ENCODE measurements at places on chromosomes 1 and 21.

GRCh38 chr1:12544357-12544756 is 73.7 kb downstream of the DHRS3 start:
- DNase-seq = no peak

DNA sequence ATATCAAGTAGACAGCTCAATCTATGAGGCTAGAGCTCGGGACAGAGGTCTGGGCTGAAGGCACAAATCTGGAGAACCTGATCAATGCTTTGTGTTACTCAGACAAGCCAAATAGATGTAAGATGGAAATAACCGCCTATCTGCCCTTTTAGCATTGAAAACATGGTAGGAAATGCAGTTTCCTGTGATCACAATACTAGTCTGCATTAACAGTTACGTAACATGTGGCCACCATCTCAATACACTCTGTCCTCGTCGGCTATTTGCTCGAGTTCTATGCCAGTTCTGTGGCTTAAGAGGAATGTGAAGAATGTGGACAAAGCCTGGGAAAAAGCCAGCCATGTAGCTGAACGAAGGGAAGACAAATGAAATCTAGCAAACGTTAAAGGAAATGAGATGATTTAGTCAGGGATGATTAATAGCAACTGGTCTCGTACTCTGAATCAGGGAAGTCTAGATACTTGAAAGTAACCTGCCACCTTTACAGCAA is 73.3 kb downstream of the HSF2BP start:
- DNase-seq = peak; percentile 90

- no peak for DNase-seq
These were observed 290.4 kb upstream of the POU3F1 start for GRCh38 chr1:38336961-38337360.

DNA sequence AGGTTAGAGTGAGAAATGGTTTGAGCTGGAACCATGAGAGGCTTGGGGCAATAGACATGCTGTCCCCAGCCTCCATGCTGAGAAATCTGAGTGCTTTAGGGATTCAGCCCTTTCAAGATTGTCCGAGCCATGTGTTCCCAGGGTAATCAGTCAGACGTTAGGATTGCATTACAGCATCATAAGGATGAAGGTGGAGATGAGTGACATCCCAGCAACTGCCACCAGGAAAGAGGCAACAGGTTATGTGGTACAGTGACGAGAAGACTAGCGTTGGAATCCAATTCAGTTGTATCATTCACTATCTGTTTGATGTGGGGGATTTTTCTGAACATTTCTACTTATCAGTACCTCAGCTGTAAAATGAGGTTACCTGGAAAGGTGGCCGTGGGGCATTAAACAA is 1.7 kb downstream of the CAMK1G start:
- no peak for DNase-seq

- DNase-seq = no peak
These were observed 35.6 kb upstream of the C21orf91 start for GRCh38 chr21:17854745-17855144.

DNA sequence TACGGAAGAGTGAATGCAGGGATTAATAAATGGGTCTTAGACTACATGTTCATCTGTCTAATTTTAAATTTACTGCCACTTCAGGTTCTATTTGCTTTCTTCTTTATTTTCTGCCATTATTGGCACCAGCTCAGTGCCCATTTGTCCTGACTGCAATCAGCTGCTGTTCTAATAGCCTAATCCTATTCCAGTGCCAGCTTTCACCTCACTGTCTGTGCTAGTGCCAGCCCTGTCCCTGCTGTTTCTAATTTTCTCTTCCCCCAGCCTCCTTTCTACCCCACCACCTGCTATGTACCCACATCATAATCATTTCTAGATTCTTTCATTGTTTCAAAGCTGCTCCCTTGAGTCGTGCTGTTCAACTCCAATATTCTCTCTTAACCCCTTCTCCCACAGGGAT is 86.4 kb downstream of the KCNK1 start:
- DNase-seq = no peak

DNA sequence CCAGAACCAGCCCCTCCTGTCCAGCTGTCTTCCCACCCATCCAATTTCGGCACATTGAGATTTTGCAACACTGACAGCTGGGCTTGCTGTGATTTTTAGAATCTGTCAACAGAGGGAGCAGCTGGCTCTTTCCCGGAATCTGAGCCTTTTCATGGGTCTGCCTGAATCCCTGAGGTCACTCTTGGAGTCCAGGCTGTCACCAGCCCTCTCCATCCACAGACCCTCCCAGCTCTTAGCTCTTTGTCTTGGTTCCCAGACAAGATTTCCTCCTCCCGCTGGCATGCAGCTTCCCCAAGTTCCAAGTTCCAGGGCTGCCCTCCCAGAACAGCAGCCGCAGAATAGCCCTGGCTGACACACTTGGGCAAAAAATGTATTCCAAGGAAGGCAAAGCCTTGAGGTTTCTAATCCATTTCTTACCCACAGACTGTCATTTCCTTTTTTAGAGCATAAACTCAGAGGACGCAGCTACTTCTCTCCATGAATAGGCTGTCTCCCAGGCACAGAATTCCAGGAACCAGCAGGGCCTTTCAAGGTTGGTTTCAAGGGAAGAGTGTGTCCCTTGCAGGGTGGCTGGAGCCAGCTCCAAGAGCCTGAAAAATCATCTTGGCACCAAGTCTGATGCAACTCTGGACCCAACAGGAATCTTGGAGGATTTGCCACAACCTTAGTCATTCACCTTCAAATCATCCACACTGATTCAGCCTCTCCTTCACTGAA is 7.1 kb upstream of the TMEM61 start:
- peak; percentile 54 for DNase-seq

DNA sequence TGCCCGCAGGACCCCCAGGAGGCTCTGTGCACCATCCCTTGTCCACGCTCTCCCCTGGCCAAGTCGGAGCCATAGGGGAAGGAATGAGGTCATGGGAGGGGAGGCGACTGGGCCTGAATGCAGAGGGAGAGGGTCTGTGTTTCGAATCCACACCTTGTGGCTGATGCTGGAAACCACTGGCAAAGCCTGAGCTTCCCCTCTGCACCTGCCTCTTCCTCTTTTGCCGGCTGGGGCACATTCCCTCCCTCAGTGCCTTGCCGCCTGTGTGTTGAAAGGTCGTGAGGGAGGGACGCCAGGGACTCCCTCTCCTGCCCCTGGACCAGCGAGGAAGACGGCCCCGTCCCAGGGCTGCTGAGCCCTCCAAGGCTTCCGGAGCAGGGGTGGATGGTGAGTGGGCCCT is 27.3 kb downstream of the PRDM16 start:
- DNase-seq = no peak

GRCh38 chr1:48681476-48682305 is 95.0 kb downstream of the BEND5 start:
- DNase-seq = no peak

DNA sequence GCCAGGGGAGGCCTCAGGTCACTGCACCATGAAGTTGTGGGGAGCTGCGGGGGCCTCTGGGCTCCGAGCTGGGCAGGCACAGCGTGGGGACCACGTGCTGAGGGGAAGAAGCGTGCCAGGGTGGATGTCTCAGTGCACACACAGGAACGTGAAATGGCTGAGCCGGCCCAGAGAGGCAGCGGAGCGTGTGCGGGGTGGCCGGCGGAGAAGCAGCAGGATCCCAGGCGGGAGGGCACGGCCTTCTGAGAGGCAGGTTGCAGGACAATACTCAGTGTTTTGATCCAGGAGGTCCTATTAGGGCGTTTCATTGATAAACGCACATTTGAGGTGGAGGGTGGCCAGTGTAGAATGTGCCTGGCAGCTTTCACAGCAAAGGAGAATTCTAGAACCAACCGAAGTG is 12.9 kb downstream of the TNFRSF14 start:
- DNase-seq = no peak

DNA sequence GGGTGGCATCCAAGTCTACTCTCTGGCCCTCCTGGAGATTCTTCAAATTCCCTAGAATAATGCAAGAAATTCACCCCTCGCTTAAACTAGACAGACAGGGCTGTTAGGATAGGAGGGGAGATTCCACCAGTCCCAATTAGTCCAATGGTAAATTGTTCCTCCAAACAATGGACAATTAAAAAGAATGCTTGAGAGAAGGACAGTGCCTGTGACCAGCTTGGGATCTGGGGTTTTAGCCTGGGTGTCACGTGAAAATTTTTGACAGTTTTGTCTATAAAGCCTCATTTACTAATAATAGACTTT is 177.7 kb upstream of the RAB4A start:
- DNase-seq = no peak

DNA sequence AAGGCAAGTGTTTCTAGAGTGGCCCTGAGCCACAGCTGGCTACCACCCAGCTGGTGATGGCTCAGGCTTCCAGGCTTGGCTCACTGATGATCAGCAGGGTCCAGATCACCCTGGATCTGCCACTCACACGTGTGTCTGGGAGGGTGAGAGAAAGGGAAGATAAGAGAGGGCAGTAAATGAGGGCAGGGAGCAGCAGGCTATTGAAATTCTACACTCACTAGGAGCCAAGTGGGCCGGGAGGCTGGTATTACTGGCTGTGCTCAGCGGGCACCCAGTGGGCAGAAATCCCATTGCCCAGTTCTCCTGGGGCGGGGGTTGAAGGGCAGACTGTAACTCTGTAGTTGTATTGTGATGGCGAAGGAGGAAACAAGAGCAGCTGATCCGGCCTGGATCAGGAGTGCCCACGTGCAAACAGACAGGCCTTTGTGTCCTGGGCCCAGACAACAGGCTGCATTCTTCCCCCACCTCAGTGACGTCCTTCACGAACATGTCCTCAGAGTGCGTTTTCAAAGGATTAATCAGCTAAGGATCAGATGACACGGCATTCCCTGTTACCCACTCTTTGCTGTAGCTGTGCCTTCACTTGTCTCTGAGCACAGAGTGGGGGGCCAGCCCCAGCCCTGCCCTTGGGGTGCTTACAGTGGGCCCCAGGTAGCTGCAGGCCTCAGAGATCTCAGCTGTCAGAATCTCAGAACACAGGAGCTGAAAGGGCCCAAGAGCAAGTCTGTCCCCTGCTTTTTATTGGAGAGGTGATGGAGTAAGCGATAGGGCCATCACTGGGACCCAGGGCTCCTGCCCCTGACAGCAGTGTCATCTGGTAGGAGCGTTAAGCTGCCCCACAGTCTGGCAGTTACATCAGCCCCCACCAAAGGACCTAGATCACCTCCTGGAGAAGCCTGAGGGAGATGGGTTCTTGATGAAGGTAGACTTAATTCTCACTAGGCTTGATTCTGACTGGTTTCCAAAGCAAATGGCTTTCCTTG is 60.5 kb downstream of the ATP1A1 start:
- DNase-seq = peak; percentile 100

DNA sequence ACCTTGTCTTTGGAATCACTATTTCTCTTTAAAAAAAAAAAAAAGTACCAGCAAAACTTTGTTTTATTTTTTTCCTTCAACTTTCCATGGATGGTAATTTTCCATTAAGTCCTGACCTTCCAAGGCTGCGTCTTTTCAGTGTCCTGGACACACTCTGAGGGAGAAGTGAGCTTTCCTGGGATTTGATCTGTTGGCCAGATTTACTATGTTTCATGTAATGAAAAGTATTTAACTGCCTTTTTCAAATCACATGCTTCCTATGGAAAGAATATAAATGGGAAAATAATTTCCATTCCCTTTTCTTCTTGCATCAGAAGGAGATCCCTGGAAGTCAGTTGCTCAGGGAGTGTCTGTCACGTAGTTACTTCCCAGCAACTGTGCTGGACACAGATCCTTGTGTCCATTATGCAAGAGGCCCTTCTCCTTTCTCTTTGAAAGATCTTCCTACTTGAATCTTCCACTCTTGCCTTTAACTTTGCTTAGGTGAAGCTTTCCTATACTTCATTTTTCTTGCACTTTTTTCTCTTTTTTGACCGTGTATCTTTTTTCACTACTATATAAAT is 59.3 kb downstream of the CENPF start:
- no peak for DNase-seq

- DNase-seq = no peak
These were observed 4.2 kb downstream of the CLIC6 start for GRCh38 chr21:34673006-34673405.

Measured in SK-MEL-5 (cell line).